Renal pelvis (tissue), 12 donors: ENCODE measurements at places on chromosomes 2 and 18. TPM values are rescaled to one million over a fixed set of nuclear protein-coding genes. Genes with fewer than 3 reads are reported as not detected.

DNA sequence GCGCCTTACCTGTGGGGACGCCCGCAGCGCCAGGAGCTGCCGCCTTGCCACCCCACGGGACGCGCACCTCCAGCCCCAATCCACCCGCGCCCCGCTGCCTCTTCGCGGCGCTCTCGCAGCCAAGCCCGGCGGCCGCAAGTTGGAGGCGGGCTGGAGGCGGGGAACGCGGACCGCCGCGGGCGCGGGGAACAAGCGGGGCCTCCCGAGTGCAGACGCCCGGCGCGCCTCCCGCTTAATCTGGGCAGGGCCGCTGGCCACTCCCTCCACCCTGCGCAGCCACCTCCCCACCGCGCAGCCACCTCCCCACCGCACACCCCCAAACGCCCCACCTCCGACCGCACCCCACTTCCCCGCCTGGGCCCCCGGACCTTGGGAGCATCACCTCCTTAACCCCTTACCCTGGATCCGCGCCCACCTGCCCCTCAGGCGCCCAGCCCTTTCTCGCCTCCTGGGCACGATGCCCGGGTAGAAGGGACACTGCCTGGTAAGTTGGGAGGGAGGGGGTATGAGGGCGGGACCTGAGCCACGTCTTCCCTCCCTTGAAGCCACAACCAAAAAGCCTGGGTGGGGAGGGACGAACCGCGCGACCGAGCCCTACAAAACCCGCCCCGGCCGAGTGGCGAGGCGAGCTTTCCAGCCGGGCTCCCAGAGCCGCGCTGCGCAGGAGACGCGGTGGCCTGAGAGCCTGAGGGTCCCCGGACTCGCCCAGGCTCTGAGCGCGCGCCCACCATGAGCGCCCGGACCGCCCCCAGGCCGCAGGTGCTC, at the start of the genes COL4A3 and COL4A4:
Gene COL4A3 (plus strand): TSS at position 627 of the 765 bp plus-strand sequence. CDS start 103 bp downstream, at position 730.
Gene COL4A4 (minus strand): TSS at position 208 of the 765 bp plus-strand sequence. CDS start 16,722 bp downstream, outside the sequence.
- DNase-seq, result peak; percentile 33

- DNase-seq, result no peak
Measured at GRCh38 chr2:221451862-221452788, 120.0 kb downstream of the EPHA4 start.

DNA sequence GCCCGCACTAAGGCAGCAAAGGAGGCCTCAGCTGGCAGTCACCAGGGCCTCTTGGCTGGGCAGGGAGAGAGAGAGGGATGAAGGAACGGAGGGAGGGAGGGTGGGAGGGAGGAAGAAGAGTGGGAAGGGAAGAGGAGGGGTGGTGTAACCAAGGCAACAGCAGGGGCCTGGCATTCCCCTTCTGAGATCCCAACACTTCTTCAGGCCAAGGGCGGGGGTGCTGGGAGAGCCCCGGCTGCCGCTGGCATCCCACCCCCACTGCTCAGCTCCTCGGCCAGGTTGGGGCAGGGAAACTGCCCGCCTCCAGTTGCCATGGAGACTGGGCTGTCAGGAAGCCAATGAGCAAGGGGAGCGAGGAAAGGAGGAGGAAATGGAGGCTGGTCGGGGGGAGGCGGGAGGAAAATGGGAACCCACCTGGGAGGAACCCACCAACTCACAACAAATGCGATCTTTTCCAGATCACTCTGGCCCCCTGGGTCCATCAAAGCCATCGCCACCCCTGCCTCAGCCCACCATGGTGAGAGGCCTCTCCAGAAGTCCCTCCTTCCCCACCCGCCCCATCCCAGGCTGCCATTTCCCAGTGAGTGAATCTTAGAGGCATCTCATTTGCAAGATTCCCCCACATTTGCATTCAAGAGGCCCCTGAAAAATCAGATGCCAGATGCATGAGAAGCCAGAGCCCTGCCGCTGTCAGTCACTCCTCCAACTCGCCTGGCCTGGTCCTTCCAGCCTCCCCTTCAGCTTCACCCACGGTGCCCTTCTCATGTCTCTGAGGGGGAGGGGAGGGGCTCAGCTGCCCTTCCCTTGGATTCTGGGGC, 12.4 kb downstream of the SH2D6 start:
- no peak for DNase-seq

Gene RAPGEF4
- polyA plus RNA-seq, result 7.9 TPM

DNA sequence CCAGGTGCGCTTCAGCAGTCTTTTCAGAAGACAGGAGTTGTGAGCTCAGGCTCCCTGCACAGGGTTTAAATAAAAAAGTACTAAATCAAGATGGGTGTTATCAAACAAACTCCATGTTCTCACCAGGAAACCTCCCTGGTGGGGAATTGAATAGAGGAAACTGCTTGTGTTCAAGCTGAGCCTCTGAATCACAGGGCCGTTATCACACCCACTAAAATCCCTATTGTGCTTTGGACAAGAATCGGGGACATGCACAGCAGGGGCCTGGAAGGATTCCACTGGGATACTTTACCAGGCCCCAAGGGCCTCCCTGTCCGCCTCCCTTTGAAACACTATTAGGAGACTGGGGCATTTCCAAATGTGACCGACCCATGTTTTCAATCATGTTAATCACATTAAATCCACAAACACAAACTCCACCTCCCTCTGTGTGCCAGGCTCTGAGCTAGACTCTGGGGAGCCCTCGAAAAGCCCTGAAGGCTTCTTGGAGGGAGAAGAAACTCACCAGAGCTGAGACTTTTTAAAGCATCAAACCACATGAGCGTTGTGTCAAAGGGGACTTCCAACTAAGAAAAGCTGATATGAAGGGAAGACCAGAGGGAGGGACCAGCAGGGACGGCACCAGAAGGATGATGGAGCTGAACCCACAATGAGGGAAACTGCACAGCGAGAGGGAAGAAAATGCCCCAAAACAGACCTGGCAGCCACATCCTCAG, 458.7 kb upstream of the ID2 start:
- DNase-seq, result no peak

Gene GPR39
- polyA plus RNA-seq, result 4.1 TPM

Gene FER1L5
- polyA plus RNA-seq, result 0.85 TPM

Gene CHMP1B
- 46.1 TPM for polyA plus RNA-seq

Gene UGT1A10
- not detected for polyA plus RNA-seq

Gene GIGYF2
- 61.6 TPM for polyA plus RNA-seq

DNA sequence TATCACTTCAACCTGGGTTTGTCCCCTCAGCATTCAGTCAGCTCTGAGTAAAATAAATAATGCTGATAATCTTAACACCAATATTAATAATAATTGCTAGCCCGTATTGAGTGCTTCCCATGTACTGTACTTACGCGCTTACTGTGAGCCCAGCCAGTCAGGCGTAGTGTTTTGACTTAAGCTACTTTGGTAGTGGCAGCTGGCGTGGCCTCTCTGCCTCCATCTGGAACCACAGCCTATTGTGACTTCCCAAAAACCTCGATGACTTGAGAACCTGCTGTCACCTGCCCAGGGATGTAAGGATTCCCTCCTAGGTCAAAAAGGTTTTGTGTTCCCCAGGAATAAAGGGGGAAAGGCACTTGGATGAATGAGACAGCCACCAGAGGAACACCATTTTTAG, 53.2 kb downstream of the SUMO1 start:
- DNase-seq, result no peak
